ENCODE measurements at places on chromosomes 4 and X.

- no peak for DNase-seq
These were observed 319.1 kb upstream of the EMCN start for GRCh38 chr4:100836929-100837328.

DNA sequence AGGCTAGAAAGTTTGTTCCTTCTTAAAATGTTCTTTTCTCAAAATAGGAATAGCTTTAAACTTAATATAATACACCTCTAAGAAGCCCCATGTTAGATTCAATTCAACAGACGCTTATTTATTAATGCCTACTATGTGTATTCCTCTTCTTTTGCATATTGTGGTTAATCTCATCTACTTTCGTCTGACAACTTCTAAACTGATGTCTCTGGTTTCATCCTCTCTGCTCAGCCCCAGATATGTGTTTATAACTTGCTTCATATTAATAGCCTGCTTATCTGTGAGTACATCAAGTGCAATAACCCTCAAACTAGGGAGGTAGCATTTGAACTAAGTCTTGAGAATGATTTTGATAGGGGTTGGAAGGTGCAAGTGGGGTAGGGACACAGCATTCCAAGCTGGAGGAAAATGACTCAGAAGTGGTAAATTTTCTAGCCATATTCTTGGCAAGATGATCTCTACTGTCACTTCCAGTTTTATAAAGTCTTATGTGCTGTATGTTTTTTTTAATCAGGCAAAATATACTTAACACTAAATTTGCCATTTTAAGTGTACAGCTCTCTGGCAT is 37.0 kb downstream of the STK26 start:
- DNase-seq, result no peak

- no peak for DNase-seq
These were observed 70.2 kb downstream of the MTNR1A start for GRCh38 chr4:186485150-186485549.

- no peak for DNase-seq
These were observed 9.2 kb downstream of the VSIG4 start for GRCh38 chrX:66030505-66031317.

- DNase-seq, result peak; percentile 41
These were observed 142.8 kb downstream of the NDST3 start for GRCh38 chr4:118177126-118177525.

All from HS-5 (cell line).